Kidney capillary endothelial cell (primary cell): ENCODE measurements at places on chromosomes 16 and 17.

GRCh38 chr17:50467855-50468303, 801 bp downstream of the CHAD start:
- DNase-seq: no peak

DNA sequence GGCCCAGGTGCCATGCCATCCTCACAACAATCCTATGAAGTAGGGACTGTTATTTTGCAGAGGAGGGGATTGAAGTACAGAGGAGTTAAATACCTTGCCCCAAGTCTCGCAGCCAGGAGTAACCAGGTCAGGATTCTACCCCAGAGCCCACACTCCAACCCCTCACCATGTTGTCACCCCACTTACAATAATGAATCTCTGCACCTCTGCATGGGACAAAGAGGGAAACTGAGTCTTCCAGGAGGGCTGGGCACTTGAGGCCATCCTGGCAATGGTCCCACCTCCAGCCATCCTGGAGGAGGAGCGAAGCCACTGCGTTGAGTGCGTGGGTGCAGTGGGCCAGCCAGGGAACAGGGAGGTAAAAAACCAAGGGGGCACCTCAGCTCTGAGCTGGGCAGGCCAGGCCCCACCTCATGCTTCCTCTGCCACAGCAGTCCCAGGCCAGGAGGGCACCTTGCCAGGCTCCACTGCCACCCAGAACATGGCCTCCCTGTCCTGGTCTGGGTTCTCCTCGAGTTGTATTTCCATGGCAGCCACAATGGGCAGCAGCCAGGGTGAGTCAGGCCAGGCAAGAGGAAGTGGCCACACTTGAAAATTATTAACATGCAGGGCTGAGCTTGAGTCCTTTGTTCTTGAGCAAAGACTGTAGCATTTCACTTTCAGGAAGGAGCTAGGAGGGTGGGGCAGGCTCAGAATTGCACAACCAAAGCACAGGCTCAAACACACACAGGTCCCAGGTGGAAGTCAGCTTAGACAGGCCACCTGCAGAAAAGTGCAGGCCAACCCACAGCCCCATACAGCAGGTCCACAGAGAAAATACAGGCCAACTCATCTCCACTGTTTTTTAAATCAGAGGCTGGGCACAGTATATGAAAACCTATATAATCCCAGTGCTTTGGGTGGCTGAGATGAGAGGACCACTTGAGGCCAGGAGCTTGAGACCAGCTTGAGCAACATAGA, 52.1 kb downstream of the CUEDC1 start:
- DNase-seq: peak; percentile 88

GRCh38 chr17:55172612-55173011, 92.1 kb upstream of the HLF start:
- no peak for DNase-seq

- DNase-seq: no peak
Observed at GRCh38 chr16:35196313-35196712, 1736.9 kb downstream of the TP53TG3F start.

- DNase-seq: peak; percentile 53
Observed at GRCh38 chr16:86016201-86016965, 117.4 kb downstream of the IRF8 start.

DNA sequence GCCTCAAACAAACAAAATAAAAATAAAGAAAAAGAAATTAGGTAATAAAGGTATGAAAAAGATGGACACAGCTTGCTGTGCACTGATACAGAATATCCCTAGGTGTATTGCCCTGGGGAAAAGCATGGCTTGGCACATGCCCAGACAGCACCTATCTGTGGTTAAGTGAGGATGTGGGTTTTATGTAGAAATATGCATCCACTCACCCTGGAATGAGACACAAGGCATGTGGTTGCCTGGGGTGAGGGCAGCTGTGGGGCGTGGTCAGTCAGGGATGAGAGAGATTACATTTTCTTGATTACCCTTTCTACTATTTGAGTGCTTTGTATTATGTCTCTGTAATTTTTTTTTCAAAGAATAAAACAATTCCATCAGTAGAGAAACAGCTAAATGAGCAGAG, 6.9 kb downstream of the PLLP start:
- no peak for DNase-seq

DNA sequence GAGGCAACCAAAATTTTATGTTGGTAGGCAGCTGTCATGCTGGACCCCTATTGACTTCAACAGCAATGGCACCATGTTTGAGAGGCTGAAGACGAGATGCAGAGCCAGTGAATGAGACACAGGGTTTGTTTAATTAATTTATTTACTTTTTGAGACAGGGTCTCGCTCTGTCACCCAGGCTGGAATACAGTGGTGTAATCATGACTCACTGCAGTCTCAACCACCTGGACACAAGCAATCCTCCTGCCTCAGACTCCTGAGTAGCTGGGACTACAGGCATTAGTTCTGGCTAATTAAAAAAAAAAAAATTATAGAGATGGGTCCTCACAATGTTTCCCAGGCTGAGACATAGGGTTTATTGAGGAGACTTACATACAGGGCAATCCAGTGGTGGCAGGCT, 36.2 kb upstream of the PPM1D start:
- no peak for DNase-seq

- peak; percentile 48 for DNase-seq
Observed at GRCh38 chr16:30005341-30006094, 5.3 kb downstream of the DOC2A start.

DNA sequence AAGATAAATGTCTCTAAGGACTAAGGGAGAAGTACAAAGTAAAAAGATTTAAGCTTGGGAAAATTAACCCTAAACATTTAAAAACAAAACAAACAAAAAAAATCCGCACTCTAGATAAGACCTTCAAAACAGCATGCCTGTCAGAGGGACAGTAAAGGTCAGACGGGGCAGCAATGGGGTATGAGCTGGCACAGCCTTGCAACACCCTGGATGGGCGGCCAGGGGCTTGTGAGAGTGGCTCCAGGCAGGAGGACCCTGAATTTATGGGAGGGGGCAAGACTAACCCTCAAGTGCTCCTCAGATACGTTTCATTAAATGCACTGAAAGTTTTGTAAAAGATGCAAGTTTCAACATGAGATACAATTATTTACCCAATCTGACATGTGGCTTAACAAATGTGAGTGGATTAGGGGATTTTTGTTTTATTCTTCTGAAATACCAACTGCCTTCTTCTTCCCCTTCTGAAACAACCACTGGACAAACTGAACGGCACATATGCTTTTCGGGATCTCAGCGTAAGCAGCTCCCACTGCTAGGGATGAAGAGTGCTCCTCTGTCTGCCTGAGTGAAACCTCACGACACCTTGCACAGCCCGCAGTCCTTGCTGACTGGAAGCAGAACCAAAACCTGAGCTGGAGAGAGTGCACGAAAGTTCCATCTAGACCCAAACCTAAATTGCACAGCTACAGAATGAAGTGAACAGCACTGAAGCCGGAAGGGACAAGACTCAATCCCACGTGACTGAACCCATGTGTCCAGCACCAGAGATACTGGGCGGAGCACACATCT, 128.4 kb downstream of the ANKRD11 start:
- no peak for DNase-seq

DNA sequence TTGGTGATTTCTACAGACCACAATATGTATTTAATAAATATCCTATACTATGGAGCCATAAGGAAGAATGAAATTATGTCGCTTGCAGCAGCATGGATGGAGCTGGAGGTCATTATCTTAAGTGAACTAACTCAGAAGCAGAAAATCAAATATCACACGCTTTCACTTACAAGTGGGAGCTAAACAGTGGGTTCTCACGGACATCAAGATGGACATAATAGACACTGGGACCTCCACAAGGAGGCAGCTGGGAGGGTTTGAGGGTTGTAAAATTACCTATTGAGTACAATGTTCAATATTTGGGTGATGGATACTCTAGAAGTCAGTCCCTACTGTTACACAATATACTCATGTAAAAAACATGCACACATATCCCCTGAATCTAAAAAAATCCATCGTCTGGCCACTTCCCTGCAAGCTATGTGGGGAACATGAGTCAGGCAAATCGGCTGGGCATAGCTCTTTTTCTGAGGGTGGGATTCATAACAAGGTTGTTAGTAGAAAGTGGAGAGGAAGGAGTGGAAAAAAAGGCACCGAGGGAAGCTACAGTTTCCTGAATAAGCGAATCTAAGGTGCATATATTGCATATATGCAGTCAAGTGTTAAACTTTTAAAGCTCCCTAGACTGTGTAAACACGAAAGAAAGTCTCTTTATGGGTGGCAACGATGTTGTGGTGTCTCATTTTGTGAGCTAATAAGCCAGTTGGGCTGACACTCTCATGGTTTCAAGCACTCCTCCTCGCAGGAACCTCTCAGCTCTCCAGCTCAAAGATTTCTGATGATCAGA, 135.2 kb upstream of the CPHXL start:
- no peak for DNase-seq

DNA sequence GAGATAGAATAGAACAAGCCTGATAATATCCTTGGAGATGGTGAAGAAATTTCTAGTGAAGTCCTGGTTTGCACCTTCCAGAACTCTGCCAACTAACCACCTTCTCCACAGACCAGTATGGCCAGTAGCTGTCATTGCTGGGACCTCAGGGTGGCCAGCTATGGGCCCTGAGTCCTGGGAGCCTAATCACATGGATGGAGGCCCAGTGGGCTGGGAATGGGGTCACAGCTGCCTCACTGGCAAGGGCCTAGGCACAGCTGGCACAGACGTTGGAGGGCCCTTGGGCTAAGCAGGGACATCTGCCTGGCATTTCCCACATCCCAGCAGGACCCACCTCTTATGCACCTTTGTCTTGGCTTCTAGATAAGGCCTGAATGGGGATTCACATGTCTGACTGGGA, 7.6 kb upstream of the WNT3 start:
- DNase-seq: no peak

GRCh38 chr16:56888806-56889205, 23.8 kb downstream of the SLC12A3 start:
- DNase-seq: no peak

DNA sequence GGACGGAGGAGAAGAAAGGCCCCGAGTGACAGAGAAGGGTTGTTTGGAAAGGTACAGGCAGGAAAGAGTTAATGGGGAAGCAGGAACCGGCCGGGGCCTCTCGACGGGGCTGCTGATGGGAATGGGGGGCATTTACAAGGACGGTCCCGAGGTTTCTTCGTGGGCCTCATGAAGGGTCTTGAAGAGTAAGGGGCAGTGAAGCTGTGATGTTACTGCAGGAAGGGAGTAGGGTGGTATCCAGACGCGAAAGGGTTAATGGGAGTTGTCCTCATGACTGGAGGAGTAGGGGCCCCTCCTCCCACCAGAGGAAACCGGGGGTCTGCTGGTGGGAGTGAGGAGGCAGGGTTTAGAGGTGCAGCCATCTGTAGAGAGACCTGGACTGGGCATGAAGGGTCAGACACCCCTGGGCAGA, 481 bp downstream of the PDK2 start:
- no peak for DNase-seq

DNA sequence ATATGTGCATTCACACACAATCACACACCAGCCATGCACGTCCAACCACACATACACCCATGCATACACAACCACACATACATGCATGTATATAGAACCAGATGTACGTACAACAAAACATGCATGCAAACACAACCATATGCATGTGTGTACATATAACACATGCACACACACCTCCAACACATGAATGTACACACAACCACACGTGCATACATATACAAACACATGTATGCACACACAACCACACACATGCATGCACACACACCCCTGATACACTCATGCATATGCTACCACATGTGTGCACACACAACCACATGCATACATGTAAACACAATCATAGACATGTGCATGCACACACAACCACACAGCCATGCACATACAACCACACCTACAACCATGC, 52.0 kb upstream of the SDK2 start:
- DNase-seq: no peak
